ENCODE measurements at places on chromosomes 7 and 10.
A peak's percentile ranks its signal among the peaks of the same experiment; 100 is the strongest.

- no peak for DNase-seq
Observed at GRCh38 chr7:117630501-117630900, 150.7 kb downstream of the CFTR start.

- no peak for DNase-seq
Observed at GRCh38 chr10:12741360-12741804, 260.1 kb downstream of the CCDC3 start.

DNA sequence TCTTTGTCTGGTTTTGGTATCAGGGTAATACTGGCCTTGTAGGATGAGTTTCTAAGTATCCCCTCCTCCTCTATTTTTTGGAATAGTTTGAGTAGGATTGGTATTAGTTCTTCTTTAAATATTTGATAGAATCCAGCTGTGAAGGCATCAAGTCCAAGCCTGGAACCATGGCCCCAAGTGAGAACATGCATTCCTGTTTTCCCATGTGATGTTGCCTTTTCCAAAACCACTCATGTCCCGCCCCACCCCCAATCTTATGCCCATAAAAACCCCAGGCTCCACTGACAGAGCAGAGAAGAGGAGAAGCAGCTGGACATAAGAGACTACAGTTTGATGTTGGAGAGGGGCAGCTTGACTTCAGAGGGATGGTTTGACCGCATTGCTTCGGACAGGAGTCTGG, 71.2 kb downstream of the MINPP1 start:
- no peak for DNase-seq

- peak; percentile 54 for DNase-seq
Observed at GRCh38 chr7:120337308-120337907, 64.4 kb downstream of the KCND2 start.

GRCh38 chr7:55878691-55879090, 8.6 kb upstream of the ZNF713 start:
- DNase-seq = no peak

GRCh38 chr10:96765406-96766240, 45.3 kb upstream of the PIK3AP1 start:
- DNase-seq = peak; percentile 85

- no peak for DNase-seq
Observed at GRCh38 chr10:25257646-25258045, 82.8 kb downstream of the GPR158 start.

DNA sequence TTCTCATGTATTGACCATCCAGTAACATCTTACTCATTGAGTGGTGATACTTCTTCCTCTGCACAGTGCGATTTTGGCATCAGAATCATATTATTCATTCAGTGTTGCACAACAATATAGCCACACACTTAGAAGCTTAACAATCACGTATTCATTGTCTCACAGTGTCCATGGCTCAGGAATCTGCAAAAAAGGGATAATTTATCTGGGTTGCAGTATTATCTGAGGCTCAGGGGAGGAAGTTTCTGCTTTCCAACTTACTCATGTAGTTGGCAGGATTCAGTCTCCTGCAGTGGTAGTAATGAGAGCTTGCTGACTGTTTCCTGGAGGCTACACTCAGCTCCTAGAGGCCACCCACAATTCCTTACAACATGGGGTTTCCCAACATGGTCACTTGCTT, 803.6 kb downstream of the SORCS1 start:
- no peak for DNase-seq

DNA sequence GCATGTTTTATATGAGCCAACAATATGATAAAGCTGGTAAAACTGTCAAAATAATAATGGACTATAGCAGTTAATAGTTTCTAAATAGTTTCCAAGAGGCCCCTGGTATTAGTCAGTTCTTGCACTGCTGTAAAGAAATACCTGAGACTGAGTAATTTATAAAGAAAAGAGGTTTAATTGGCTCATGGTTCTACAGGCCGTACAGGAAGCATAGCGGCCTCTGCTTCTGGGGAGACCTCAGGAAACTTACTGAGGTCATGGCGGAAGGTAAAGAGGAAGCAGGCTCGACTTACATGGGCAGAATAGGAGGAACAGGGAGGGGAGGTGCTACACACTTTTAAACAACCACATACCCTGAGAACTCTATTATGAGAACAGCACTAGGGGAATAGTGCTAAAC, 104.6 kb downstream of the PPP1R9A start:
- no peak for DNase-seq

- no peak for DNase-seq
Observed at GRCh38 chr10:1660815-1661214, 76.5 kb downstream of the ADARB2 start.

GRCh38 chr7:55425141-55425752, 60.1 kb downstream of the LANCL2 start:
- peak; percentile 77 for DNase-seq

DNA sequence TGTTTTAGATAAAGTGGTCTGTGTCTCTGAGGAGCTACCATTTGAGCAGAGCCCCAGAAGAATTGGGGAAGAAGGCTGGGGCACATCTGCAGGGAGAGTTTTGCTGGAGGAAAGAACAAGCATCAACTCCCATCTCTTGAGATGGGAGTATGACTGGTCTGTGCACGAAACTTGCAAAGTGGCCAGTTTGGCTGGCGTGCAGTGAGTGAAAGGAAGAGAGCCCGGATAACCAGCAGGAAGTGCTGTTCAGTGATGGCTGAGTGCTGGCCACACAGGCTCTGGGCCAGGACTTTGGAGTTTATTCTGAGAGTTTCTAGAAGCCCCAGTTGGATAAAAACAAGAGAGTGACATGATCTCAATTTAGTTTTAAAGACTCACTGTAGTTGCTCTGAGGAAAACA, 34.4 kb upstream of the SVIL start:
- no peak for DNase-seq

DNA sequence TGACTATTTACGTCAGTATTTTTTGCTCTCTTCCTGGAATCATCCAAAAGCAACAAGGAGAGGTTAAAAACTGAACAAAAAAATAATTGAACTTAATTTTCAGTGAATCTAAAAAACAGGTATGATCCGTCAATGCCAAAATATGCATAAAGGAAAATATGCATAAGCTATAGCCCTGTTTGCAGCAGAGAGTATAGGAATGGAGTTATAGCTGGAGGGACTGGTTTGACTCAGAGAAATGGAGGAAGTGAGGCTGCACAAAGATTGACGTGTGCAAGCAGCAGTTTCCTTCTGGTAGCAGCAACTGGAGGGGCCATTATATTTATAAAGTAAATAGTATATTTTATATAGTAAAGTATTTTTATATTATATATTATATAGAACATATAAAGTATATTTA, 37.1 kb downstream of the GNG11 start:
- DNase-seq = no peak

DNA sequence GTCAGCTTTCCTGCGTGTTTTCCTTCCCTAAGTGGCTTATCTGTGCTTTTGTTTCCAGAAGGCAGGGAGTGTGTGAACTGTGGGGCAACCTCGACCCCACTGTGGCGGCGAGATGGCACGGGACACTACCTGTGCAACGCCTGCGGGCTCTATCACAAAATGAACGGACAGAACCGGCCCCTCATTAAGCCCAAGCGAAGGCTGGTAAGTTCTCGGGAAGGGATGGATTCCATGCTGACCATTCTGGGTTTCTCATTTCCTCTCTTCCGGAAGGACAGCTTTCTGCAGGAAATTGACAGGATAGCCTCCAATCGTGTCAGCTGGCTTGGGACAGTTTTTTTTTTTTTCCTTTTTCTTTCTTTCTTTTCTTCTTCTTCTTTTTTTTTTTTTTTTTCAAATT, 9.4 kb downstream of the GATA3 start:
- DNase-seq = no peak

DNA sequence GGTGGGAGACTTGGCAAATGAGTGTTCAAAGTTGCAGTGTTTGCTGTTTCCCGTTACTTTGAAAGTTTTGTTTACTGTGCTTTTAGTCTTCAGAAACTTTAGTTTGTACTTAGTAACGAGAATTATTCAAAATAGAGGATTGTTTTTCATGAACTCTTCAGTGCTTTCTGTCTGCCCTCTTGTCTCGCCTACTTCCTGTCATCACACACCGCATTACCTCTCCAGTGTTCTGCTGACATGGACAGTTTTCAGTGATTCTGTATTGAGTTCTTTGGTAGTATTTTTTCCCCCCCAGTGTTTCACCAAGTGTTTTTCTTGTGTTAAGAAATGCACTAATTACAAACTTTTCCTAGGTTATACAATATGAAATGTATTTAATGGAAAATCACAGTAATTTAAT, 207.0 kb downstream of the MLLT10 start:
- no peak for DNase-seq

GRCh38 chr7:108972004-108972403, 402.3 kb downstream of the DNAJB9 start:
- no peak for DNase-seq

DNA sequence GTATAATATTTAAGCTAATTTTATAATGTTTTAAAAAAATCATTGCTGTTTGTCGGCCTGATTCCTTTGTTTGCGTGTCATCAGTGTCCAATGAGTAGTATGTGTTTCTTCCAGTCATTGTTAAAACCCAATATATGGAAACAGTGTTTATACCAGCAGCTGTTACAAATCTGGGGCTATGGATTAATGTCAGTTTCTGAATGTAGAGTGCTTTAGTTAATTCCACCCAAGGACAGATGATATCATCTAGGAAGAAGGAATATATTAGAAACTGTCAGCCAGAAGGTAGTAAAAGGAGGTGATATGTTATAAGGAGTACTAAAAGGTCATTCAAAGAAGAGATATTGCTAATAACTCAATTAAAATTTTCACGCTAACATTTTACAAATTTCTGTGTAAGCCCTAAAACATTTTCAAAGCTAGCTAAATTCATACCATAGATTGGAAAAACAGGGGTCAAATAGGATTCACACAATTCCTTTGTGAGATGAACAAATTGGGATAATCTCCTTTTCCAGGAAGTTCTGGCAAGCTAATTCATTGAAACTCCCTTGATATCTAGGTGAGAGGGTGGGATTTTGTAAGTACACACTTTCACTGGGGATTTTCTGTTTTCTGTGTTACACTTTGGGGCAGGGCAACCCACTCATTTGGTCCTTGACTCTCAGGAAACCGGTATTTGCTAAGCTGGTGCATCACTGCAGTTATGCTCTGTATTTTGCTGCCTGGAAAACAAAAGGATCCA, 448.8 kb downstream of the LRMDA start:
- DNase-seq = no peak

- peak; percentile 68 for DNase-seq
Observed at GRCh38 chr10:59970396-59971368, 64.3 kb upstream of the CCDC6 start.

DNA sequence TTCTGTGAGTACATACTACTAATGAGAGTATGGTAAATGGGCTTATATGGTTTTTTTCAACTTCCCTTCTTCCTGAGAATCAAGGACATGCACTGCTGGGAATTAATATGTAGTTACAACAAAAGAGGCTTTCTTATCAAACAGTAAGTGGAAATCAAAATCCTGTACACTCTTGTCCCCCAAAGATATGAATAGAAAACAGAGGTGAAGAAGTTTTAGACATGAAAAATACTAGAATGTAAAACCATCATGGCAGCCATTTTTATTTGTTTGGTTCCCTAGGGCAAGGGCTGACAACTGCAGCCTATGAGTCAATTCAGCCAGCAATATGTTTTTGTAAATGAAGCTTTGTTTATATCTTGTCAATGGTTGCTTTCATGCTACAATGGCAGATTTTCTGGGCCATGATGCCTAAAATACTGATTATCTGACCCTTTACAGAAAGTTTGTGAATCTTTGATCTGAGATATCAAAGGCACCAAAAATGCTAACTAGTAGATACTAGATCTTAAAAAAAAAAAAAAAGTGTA, 422.4 kb downstream of the PARD3 start:
- no peak for DNase-seq

DNA sequence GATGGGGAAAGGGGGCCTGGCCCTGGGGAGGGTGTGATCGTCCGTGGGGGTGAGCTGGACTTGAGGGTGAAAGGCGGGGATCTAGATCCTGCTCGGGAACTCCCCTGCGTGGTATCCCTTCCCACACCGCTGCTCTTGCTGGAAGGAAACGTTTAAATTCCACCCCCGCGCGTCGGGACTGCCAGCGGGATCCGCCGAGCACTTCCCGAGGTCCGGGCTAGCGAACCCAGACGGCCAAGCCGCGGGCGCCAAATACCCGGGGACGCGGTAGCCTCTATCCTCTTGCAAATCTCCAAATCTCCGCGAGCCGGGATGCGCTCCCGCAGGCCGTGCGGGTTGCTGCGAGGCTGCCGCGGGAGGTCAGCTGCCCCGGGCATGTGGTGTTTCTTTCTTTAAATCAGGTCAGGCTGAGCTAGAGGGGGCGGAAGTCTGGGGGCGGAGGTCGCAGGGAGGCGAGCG, 904 bp downstream of the NPTX2 start:
- DNase-seq = no peak

DNA sequence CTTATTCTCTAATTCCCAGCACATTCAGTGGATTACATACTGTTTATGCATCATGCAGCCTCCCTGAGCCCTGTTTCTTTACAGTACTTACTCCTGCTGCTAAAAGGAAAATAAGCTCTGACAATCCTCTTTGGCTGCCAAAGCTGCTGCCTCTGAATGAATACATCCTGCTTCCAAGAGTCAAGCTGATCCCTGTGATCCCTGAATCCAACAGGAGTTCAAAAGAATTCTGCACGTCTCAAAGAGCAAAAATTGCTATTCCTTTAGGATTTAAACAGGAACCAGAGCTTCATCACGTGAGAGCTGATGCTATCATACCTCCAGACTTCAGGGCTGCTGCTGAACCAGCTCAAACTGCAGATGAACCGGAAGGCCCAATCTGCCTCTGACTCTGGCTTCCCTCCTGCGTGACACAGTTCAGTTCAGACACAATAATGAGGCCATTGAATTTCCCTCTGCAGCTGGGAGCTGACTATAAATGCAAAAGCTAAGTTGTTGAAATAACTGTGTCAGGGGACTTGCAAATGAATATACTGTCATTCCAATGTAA, 851.0 kb upstream of the PHF14 start:
- peak; percentile 28 for DNase-seq

DNA sequence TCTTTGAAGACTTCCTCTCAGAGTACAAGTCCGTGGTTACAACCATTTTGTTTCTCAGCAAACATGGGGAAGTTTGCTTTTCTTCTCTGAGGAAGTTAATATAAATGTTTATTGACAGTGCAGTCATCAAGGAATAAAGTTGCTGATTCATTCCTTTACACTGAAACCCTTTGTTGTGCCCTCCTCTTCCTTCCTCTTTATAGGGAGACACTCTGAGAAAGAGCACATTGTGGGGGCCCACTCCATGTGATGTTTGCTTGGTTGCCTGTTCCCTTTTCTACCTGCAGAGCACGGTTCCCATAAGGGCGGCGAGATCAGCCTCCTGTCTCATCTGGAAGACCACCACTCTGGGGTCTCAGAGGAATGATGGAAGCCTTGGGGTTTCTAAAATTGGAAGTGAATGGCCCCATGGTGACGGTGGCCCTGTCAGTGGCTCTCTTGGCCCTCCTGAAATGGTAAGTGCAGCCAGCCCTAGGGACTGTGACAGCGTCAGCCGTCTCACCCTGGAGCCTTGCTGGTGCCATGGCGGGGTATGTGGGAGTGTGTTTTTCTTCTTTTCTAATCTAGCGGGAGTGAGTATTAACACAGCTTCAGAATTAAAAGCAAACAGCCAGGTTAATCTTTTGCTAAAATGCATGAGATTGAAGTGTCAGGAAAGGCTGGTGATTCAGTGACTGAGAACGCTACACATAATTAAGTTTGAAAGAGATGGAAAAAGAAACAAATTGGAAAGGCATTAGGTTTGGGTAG, at the start of gene TBXAS1:
TSS of gene TBXAS1 (plus strand) at position 240 of the 750 bp plus-strand sequence. CDS start at position 367, 127 bp downstream.
- peak; percentile 76 for DNase-seq

Measured in OCI-M1 (cell line).